Left kidney (tissue), 8 donors: ENCODE measurements at places on chromosomes 16 and 17.

DNA sequence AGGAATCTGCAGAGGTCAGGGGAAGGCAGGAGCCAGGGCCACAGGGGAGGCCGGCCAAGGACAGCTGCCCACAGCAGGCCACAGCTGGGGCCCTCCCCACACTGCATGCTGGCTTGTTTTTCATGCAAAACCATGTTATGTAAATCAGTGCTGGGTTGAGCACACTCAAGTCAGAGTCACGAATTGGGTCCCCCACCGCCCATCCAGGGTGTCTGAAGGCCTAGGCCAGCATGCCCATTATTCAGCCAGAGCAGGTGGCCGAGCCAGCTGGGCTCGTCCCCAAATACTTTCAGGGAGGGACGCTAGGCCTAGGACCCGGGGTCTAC is 51.2 kb upstream of the TOB1 start:
- no peak for DNase-seq

GRCh38 chr16:80883159-80883642 is 78.8 kb upstream of the CDYL2 start:
- no peak for DNase-seq

DNA sequence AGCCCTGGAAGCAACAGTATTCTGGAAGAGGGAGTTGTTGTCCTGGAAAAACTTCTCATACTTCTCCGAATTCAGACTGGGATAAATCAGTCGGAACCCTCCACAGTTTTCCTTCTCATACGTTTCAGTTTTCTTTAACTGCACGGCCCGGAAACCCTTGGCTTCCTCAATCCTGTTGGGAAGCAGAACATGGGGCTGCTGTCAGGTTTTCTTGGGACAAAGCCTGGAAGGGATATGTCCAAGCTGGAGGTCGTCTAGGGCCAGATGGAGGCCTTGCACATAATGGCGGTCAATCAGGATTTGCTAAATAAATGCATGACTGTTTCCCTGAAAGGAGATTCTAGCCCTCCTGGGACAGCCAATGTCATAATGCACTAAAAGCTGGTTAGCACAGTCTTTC is 29.2 kb downstream of the TTLL6 start:
- no peak for DNase-seq

GRCh38 chr17:50162466-50163254 is 3.1 kb upstream of the SGCA start:
- DNase-seq: no peak

GRCh38 chr16:26070302-26071100 is 378.7 kb downstream of the HS3ST4 start:
- DNase-seq: no peak

DNA sequence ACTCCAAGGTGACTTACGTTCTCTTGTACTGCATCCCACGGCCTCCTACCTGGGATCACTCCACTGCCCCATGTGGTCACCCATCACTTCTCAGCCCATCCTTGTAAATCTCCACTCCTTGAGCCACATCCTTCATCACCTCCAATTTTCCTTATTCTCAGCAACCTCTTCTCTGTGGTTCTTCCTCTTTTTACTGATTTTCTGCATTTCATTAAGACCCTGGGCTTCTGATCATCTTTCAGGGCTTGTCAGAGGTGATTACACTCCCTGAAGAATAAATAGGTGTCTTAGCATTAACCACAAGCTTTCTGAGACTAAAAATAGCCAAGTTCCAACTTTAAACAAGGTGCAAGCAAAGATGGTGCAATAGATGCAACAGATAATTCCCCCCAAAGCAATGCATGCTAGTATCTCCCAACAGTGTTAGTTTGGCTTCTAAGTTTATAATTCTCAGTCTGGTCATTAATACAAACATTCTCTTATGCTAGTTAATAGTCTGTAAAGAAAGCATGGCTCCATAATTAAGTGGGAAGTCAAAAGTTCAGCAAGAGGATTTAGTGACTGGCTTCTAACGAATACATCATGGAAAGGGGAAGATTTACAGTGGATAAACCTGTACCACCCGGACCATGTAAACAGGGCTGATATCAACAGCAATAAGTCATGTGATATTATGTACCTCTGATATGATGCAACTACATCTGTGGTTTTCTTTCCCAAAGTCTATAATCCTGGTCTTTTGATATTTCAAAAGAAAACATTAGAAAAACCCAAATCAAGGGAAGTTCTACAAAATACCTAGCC is 47.4 kb upstream of the FOXJ1 start:
- no peak for DNase-seq

DNA sequence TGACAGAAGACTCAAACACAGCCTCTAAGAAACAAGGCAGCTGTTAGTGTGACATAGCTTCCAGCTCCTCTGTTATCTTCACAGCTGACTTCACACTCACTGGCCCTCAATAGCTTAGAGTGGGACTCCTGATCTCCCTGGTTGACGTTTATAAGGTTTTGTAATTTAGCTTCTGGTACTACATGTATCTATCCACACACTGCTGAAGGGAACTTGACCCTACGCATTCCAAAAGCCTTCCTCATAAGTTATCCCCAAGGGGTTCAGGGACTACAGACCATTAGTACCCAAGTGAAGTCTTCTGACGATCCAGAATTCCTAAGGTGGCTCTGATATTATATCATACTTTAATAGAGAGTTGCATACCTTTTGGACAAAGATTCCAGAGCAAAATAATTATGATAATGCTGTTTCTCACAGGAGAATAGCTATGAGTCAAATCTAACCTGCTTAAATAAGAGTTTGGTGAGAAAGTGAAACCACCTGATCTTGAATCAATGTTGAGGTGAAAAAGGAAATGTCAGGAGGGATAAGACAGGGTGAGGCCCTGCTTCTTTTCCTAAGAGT is 14.5 kb downstream of the ACACA start:
- DNase-seq: no peak

DNA sequence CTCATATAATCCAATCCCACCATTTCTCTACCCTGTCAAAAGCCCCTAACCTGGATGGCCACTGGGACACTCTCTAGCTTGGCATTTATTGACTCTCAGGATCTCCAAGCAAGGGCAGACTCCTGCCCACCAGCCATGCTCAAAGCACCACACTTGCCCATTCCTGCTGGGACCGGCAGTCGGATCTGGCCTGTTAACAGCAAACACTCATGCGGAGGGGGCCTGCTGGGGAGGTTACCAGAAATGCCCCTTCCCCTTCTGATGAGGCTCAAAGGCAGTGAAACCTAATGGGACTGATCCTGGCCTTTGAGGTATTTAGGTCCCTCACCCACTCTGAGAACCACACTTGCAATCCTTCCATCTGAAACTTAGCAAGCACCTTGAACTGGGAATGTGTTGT is 6.5 kb upstream of the CCL1 start:
- DNase-seq: no peak

- no peak for DNase-seq
Observed at GRCh38 chr16:18050777-18051176, 285.8 kb downstream of the NPIPA8 start.

DNA sequence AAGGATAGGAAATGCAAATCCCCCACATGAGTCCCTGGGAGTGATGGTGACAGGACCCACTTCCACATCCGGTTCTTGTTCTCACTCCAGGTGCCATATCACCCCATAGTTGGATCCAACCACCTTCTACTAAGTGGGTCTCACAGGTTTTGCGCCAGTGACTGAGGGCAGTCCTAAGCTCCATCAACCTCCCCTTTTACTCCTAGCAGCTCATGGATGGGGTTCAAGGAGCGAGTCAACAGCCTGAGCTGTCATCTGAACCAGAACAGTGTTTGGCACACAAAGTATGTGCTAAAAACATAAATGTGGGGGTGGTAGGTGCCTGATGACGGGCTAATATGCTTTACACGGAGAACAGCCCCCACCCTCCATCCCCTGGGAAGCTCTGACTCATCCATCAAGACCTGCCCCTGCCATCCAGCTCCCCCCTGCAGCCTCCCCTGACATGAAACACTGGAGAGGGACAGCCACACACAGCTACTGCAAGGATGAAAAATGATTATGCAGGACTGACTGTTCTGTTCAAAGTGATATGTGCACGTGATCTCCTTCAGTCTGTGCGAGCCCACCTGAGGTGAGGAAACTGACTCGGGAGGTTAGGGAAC is 143.2 kb upstream of the CDH5 start:
- no peak for DNase-seq

- DNase-seq: no peak
Observed at GRCh38 chr17:42394838-42395237, 6.6 kb upstream of the STAT3 start.

- no peak for DNase-seq
Observed at GRCh38 chr17:40470932-40471828, 27.9 kb downstream of the IGFBP4 start.

GRCh38 chr16:87052506-87052905 is 264.7 kb downstream of the C16orf95 start:
- DNase-seq: no peak

DNA sequence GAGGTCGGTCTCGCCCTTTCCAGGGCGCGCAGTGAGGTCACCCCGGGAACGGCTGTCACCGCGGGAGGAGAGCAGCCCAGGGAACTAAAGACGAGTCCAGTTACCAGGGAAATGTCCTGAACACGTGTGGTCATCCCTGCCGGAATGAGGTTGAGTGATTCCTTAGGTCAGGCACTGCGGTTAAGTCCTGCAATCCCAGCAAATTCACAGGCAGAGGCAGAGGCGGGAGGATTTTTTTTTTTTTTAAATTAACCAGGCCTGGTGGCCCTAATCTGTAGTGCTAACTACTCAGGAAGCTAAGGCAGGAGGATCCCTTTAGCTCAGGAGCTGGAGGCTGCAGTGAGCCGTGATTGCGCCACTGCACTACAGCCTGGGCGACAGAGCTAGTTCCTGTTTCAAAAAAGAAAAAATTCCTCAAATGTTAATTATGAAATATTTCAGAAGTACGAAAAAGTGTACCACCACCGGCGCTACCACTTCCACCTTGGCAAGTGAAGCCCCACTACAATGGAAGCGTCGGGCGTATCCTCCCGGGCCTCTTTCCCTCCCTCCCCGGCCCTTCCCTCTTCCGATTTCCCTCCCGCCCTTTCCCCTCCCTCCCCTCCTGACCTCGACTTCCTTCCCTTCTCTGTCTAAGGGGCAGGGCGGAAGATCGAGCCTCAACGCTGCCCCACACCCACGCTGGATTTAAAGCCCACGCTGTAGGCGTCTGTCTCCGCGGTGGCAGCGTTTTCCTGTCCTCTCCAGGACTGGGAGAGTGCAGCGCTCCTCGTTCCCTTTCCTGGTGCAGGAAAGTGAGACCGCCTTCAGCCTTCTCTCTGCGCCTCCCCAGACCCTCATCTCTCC is 27.3 kb downstream of the SLFN11 start:
- peak; percentile 26 for DNase-seq

DNA sequence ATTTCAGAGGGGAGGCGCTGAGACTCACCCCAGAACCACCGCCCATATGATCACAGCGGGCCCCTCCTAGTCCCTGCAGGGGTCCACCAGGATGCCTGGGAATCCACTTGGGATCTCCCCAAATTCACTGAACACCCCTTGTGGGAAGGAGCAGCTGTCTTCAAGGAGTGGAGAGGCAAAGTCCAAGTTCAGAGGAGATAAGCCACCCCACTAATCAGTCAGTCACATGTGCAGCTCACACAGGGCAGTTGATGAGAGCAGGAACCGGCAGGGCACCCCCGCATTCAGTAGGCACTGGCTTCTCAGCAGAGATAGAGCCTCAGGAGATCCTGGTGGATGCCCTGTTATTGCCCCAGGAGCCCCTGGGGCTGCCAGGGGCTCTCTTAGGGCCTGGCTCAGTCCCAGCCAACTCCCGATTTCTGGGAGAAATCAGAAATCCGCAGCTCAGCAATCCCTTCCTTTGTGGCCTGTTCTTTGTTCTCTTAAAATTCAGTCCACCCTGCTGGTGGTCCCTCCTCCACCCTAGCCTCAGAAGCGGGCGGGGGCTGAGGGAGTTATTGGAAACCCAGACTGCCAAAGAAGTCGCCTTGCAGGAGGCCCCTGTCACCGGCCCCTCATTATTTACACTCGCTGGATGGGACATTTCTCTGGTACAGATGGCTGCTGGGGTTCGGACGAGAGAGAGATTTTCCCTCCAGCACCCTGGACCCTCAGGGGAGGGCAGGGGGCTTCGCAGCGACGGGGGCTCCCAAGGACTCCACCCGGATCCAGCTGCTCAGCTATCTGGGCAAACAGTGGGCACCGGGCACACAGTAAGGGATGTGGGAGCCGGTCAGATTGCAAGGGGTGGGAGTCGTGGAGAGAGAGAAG is 1.8 kb downstream of the CDC42EP4 start:
- DNase-seq: no peak

DNA sequence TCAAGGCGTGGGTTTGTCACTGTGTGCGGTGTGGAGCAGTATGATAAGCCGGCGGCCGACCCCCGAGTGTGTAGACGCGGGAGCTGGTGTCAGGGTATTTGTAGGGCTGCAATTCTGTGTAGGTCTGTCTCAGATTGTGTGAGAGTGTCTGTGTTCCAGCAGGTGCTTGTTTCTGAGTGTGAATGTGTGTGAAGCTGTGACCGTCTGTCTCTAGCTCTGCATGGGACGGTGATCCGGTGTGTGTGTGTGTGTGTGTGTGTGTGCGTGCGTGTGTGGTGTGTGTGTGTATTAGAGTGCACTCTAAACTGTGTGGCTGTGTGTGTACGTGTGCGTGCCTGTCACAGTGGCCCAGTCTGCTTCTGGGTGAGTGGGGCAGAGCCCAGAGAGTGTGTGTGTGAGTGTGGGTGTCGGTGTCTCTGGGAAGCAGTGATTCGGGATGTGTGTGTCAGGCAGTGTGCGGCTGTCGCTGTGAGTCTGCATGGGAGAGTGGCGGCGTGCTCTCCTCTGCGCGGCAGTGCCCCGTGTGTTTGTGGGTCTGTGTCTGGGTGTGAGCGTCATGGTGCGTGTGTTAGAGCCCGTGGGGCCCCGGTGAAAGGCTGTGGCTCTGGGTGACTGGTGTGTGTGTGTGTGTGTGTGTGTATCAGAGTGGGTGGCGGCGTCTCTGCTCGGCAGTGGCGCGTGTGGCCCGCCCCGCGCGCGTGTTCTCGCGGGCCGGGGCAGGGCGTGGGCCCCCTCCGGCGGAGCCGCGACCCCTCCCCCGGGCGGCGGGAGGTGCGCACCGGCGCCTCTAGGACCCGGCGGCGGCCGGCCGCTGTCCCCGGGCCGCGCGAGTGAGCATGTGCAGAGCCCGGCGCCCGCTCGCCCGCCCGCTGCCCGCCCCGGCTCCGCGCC is at the start of gene WSCD1:
WSCD1 (plus strand) TSS at position 841 of the 891 bp plus-strand sequence. CDS start 10,280 bp downstream, outside the sequence.
- no peak for DNase-seq

DNA sequence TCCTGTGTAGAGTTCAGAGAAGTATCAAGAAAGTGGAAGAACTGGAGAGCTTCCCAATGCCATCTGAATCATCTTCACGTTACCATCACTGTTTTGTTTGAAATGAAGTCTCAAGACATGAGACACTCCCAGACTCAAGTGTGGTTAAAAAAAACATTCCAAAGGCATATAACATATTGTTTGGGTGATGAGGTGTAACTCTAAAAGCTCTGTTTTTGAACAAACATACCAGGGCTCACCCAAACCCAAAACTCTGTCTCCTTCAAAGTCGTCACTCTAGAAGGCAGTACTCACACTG is 6.3 kb upstream of the ZCCHC14 start:
- no peak for DNase-seq

DNA sequence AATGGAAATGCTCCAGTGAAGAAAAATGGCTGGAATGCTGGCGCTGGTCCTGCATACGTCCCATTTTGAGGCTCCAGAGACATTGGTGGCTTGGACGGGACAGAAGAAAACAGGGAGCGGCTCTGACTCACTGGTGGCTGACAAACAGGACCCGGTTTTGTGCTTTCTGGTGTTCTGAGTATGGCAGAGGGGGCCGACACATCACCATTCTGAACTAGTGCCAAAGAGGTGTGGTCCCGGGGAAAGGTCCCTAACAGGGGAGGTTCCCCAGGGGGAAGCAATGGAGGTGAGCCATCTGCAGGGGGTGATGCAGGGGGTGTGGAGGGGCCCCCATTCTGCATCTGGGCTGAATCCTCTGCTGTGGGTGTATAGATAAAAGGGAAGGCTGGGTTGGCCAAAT is 8.3 kb downstream of the ANKRD40 start:
- no peak for DNase-seq
